ENCODE measurements at places on chromosomes 4 and X.

DNA sequence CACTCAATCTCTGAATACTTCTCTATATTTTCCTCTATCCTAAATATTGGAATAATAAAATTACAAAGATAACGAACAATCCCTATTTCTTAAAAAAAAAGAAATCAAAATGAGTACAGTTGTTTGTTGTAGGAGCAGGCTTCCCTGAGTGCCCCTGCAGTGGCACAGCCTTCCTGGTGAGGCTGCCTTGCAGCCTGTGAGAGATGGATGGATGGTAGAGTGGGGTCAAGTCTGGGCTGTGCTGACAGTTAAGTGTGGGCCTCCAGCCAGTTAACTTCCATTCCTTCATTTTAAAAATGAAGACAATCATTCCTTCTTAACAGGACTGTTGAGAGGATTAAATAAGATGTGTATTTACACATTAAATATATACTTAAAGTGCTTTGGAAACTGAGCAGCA, 136.9 kb downstream of the MGST2 start:
- no peak for DNase-seq

GRCh38 chrX:118225711-118226428, 109.3 kb upstream of the KLHL13 start:
- no peak for DNase-seq

DNA sequence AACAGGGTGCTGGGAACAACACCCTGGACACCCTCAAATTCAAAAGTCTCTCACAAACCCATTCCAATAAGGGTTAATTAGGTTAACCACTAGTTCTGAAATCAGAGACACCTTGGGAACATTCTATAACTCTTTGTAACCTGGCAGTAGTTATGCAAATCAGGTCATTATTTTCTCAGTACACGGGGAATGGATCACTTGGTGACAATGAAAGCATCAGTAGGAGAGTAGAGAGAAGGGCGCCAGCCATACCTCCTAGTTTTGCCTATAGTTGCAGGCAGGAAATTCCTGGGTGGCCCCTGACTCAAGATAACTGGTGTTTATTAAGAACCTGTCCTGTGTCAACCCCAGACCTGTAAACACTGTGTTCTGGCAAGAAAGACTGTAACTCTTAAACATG, 2.5 kb downstream of the CCDC110 start:
- DNase-seq = no peak

- DNase-seq = no peak
Observed at GRCh38 chr4:105670684-105671083, 37.8 kb downstream of the INTS12 start.

DNA sequence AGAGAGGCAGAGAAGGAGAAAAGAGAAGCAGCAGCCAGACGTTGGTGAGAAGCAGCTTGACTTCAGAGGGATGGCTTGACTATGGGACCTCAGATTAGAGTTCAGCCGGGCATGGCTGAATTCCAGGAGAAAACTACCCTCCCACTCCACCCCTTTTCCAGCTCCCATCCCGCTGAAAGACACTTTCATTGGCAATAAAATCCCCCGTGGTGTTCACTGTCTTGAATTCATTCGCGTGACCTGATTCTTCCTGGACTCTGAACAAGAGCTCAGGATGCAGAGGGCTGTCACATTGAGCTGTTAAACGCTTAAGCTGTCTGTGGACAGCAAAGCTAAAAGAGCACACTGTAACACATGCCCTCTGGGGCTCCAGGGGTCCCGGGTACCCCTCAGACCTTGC, 1575.3 kb upstream of the AGA start:
- no peak for DNase-seq

DNA sequence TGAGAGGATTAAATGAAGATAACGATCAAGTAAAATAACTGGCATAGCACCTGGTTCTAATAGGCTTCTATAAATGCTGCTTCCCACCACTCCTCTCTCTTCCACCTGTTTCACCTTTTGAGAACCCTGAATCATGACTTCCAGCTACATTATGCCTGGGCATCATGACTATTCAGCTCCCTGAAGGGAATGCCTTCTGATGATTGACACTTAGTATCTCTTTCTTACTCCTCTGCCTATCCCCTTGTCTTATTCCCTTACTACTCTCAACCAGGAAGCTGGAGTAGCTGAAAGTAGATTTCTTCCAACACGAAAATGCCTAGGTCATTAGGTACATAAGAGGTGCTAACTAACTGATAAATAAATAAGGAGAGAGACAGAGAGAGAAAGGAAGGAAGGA, 24.7 kb upstream of the CXCL8 start:
- DNase-seq = no peak

GRCh38 chr4:78779280-78779679, 3.1 kb downstream of the BMP2K start:
- no peak for DNase-seq

DNA sequence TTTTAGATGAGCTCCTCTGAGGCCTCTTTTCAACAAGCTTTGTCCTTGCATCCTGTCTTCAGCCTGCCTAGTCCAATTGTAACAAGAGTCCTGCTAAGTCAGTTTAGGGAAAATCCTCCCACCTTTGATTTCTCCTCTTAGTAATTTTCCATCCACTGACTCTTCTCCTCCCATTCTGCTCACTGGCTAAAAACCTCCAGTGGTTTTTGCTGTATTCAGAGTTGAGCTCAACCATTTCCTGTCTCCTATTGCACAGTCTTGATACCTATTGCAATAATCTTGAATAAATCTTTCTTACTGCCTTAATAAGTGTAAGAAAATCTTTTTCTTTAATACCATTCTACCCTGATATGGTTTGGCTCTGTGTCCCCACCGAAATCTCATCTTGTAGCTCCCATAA, 117.8 kb upstream of the ENPP6 start:
- no peak for DNase-seq

DNA sequence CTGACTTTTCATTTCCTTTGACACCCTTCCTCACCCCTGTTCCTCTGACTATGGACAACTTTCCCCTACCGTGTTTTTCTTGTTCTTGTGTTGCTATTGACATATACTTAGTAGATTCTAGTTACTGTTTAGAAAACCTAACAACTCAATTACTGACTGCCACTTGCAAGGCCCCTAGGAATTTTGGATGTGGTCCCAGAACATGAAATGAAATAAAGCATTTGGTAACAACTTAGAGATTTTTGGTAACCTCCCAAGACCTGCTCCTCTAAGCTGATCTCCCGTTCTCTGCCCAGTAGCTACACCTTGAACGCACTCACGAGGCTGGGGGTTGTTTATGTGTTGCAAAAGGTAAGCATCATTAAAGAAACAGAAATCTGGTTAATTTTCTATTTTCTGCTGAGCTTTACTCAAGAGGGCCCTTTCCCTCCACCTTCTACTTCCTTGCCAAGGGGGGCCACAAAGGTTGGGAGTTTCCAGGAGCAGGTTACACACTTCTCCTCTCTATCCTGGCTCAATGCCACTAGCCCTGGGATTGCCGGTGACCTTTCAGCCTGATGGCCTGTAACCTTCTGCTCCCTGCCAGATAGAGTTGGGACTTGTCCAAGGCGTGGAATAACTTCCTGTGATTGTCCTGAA, 20.5 kb downstream of the GAB3 start:
- no peak for DNase-seq

- no peak for DNase-seq
Observed at GRCh38 chr4:120964596-120964995, 42.1 kb upstream of the PRDM5 start.

- no peak for DNase-seq
Observed at GRCh38 chrX:14594521-14594920, 65.2 kb downstream of the GLRA2 start.

DNA sequence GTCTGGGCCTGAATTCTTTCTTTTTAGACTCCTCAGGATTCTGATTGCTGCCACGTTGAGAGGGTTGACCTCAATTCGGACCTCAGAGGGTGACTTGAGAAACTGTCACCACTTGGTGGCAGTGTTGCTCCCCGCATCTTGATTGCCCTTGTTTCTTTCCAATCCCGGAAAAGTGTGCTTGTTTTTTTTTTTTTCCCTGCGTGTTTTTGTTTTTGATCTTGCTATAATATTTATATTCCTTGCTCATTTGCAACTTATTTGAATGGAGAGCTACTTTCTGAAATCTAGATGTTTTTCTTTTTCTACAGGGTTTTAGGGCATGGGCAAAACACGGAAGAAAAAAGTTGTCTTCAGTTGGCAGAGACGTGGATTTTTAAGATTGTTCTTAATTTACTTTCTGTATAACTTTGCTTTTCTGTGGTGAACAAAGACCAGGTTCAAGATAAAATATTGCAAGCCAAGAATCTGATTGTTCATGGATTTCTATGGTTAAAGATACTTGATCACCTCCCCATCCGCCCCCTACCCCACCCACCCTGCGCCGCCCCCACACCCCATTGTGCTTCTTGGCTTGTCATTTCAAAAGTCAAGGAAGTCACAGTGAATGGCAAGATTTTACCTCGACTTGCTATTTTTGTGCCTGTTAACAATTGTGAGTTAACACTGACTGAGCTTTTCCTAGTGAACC, 102.0 kb downstream of the PTTG2 start:
- no peak for DNase-seq

DNA sequence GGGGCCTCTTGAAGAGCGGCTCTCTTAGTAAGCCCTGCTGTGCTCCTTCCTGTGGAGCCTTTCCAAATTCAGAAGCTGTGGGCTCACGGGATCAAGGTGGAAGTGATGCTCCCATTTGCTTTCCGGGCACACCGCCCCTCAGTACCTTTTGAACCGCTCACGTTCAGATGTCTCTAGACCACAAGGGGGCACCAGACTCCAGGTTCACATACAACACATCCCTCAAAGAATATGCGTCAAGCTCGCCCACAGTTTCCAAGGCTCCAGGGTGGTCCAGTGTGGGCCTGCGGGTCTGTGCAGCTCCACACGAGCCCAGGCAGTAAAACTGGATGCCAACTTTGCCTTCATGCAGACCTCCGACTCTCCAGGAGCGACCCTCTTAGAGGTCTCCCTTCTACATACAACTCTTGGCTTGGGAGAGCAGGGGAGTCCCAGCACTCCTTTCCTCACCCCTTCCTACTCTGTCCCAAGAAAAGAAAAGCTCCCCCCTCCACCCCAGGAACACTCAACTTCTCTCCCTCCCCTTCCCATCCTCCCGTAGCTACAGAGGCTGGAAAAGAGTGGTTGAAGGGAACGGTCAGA, 11.0 kb downstream of the SUPT20HL1 start:
- DNase-seq = no peak

- no peak for DNase-seq
Observed at GRCh38 chrX:1521459-1521956, 15.5 kb downstream of the P2RY8 start.

- DNase-seq = peak; percentile 38
Observed at GRCh38 chr4:102247041-102247440, 98.2 kb downstream of the SLC39A8 start.

DNA sequence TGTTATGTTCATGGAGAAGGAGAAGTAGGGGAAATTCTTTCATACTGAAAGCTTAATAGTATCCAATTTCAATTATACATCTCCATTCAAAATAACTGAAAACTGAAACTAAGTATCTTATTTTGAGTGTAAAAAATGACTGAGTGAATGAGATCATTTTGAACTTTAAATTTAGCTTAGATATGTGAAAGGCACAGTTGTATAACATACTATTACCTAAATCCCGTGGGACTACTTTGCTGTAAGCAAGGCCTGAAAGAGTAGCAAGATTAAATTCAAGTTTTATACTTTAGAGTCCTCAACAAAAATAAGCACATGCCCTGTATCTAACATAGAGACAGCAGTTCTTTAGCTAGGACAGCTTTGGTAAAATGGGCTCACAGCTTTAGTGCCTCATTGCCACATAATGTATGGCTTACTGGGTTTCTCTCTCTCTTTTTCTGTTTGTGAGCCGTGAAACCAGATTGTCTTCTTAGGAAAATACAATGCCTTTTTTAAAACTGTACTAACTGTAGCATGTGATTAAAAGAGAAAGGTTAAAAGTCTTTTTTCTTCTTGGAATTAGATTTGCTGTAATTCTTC, 43.2 kb downstream of the GSTCD start:
- DNase-seq = no peak

DNA sequence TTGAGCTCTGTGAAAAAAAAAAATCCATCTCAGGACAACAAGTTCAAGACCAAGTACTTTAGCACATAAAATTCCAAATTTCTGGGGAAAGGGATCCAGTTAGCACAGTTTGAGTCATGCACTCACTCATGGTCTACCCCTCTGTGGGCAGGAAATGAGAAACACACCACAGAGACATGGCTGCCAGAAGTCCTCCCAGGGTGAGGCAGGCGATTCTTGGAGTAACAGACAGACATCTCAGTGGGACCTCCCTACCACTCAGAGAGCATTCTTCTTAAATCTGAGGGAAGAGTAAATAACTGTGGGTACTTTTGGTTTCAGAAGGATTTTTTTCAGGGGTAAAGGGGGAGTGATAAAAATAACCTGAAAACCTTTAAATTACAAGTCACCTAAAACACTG, 14.1 kb downstream of the CXCL1 start:
- no peak for DNase-seq

GRCh38 chr4:68249434-68249833, 3.9 kb upstream of the TMPRSS11B start:
- no peak for DNase-seq

- DNase-seq = no peak
Observed at GRCh38 chr4:141860974-141861373, 224.6 kb downstream of the IL15 start.

DNA sequence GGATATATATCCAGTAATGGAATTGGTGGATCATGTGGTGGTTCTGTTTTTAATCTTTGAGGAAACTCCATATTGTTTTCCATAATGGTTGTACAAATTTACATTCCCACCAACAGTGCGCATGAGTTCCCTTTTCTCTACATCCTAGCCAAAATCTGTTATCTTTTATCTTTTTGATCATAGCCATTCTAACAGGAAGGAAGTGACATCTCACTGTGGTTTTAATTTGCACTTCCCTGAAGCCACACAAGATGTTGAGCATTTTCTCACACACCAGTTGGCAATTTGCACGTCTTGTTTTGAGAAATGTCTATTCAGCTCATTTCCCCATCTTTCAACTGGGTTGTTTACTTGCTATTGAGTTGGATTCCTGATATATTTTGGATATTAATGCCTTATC, 194.9 kb downstream of the CBLL2 start:
- DNase-seq = no peak

GRCh38 chrX:19670321-19670750, 155.0 kb upstream of the MAP3K15 start:
- no peak for DNase-seq

- no peak for DNase-seq
Observed at GRCh38 chrX:68994135-68994890, 165.5 kb downstream of the EFNB1 start.

GRCh38 chr4:183755596-183755995, 96.5 kb downstream of the TRAPPC11 start:
- no peak for DNase-seq

DNA sequence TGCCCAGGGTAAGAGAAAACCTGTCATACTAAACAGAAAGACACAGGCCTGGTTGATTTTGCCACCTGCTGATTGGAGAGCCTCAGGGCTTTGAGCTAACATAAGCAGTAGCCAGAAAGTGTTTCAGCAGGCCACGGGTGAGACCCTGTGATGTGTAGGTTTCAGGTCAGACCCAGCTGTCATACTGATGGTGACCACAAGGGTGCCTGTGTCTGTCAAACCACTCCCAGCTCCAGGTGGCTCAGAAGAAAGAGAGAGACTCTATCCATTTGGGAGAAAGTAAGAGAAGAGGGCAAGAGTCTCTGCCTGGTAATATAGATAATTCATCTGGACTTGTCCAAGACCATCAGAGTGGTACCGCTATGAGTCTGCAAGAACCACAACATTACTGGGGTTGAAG, 72.8 kb upstream of the NLRP2B start:
- no peak for DNase-seq

GRCh38 chr4:22607382-22607781, 85.4 kb upstream of the GBA3 start:
- DNase-seq = no peak
